ENCODE measurements at places on chromosomes 7 and 10.

DNA sequence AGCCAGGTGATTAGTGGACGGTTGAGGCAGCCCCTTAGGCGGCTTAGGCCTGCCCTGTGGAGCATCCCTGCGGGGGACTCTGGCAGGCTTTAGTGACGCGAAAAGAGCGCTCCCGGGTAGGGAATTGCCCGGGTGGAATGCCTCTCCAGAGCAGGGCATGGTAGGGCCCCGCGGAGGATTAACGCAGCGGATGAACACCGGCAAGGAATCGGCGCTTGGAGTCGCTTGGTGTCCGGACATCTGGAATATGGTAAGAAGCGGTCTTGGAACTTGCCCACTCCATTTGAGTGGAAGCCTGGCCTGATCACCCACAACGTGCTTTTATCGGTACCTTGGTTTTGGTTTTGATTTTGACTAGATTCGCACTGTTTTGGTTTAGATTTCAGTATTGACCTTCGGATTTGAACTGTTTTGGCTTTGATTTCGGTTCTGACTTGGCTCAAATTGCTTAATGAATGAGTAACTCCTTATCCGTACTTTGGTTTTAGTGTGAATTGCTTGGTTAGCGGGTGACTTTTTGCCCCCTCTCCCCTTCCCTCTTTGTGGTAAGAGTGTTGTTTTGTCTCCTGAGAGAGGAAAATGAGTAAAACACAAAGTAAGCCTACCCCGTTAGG, 24.2 kb upstream of the CHST3 start:
- no peak for DNase-seq

GRCh38 chr7:2138146-2138765, 94.5 kb downstream of the MAD1L1 start:
- DNase-seq: no peak

GRCh38 chr7:33886149-33886623, 19.2 kb upstream of the BMPER start:
- DNase-seq: peak; percentile 79

DNA sequence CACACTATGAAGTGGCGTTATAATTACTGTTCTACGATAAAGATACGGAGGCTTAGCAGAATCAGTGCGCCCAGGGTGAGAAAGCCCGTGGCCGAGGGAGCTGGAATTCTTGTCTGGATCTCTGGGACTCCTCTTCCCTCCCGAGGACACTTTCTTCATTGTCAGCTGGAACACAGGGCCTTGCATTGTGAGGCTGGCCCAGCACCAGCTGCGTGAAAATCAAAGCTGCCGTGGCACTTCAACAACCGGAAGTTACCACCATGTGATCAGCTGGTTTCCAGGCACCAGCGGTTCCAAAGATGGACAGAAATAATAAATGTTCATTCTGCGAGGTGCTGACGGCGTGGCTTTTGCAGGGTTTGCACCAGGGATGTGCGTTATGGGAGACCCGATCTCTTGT, 234.0 kb upstream of the PITRM1 start:
- no peak for DNase-seq

GRCh38 chr7:33814936-33815335, 90.4 kb upstream of the BMPER start:
- DNase-seq: no peak

- DNase-seq: peak; percentile 64
Observed at GRCh38 chr10:85105614-85106255, 777.3 kb downstream of the CCSER2 start.

DNA sequence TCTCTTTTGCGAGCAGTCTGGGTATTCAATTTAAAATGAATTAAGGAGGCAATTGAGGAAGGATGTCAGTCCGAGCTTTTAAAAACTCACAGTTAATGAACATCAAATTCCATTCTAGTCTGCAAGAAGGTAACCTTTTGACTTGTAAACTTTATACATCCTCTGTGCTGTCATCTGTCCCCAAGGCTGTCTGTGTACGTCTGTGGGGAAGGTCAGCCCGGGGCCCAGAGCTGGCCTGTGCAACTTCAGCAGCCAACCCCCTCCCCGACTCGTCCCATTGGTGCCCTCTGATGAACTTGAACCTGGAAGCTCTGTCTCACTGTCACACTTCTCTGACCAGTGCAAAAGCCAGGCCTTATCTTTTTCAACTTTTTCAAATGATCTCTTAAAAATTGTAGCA, 80.3 kb downstream of the CCDC3 start:
- no peak for DNase-seq

- DNase-seq: peak; percentile 4
Observed at GRCh38 chr10:43258562-43259212, 8.2 kb downstream of the RASGEF1A start.

Measured in iPS-NIHi11 (cell line).